ENCODE measurements at places on chromosomes 5 and 9. TPM values are rescaled to one million over a fixed set of nuclear protein-coding genes. Genes with fewer than 3 reads are reported as not detected.

Gene CEL
- total RNA-seq, result 2.5 TPM

Gene SVEP1
- 0.36 TPM for total RNA-seq

Gene RNF183
- not detected for total RNA-seq

Gene INSL4
- not detected for total RNA-seq

Gene PCDHB15
- total RNA-seq, result 3.9 TPM

Gene SAXO1
- total RNA-seq, result not detected

Gene SPATA31A3
- not detected for total RNA-seq

Gene HRCT1
- total RNA-seq, result not detected

Gene HACD4
- total RNA-seq, result 0.61 TPM

Gene SPATA31A7
- total RNA-seq, result not detected

Gene TNFSF8
- not detected for total RNA-seq

Gene STC2
- 53.1 TPM for total RNA-seq

Gene SLC6A3
- total RNA-seq, result 0.46 TPM

Measured in H1 (cell line).